Pulmonary artery endothelial cell (primary cell): ENCODE measurements at places on chromosomes 11 and 22.

DNA sequence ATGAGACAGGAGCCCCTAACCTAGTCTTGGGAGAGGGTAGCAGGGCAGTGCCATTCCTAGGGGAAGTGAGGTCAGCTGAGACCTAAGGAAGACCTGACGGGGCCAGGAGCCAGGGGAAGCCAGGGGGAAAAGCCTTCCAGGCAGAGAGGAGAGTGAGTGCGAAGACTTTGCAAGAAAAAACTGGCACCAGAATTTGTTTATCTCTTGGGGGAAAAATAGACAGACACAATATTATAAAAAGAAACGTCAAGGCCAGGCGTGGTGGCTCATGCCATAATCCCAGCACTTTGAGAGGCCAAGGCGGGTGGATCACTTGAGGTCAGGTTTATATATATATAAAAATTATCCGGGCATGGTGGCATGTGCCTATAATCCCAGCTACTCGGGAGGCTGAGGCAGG lies 26.9 kb upstream of the TESMIN start:
- no peak for DNase-seq

DNA sequence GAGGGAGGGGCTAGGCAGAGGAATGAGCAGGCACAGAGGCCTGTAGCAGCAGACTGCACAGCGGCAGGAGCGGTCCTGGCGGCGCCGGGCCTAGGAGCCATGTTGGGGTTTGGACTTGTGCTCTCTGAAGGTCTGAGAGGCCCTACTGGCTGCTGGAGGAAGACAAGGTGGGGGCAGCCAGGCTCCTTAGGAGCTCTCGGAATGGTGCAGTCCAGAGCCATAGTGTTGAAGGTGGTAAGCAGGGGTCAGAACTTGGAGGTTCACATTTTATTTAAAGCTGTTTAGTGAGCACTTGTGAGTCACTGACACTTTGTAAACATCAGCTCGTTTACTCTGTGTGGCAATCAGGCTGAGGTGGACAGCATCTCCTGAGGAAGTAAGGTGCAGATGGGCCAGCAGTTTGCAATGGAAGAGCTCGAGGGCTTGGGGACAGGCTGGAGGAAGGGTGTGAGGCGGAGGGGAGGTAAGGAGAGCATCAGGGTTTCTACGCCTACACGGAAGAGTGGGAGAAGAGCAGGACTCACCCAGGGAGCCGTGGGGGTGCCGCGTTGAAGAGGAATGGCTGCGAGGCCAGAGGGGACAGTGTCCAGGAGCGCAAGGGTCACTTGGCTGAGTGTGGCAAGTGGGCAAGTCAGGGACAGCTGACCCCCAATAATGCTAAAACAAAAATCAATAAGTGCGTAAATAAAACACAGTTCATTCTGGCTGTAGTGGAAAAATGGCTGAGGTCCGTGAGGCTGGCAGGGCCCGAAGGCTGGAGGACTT lies 10.0 kb upstream of the TMEM191C start:
- no peak for DNase-seq

- DNase-seq = no peak
Observed at GRCh38 chr22:31945443-31945855, 1.1 kb downstream of the YWHAH start.

- DNase-seq = no peak
Observed at GRCh38 chr11:115330684-115331482, 173.3 kb downstream of the CADM1 start.

DNA sequence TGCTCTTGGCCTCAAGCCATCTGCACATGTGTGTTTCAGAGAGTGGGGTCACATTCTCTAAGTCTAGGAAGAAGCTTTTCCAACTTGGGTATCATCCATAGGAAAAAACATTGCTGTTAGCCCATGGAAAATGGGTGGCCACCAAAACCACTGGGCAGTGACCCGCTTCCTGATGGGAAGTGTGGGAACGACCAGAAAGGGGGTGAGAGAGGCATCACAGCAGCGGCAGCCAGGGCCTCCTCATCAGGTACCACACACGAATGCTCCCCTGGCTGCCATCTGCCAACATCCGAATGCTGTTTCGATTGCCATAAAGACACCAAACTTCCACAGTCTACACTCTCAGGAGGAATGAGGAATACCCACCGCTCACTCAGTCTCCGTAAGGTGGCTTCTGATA lies 40.3 kb downstream of the CHKA start:
- no peak for DNase-seq
